ENCODE measurements at places on chromosomes 2 and 18.

GRCh38 chr2:134103196-134103595 is 150.7 kb upstream of the MGAT5 start:
- DNase-seq: no peak

DNA sequence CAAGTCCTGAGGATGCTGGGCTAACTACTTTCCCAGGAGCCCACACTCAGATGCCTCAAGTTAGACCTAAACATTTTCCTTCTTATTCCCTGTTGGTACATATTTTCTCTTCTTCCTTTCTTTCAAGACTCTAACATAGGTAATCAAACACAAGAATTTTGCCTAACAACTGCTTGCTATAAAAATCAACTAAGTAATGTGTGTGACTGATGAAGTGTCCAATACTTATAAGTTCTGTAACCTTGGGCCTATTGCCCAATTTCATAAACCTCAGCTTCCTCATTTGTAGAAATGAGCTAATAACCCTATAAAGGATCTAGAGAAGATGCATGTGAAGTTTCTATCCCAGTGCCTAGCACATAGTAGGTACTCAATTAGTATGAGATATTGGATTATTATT is 31.6 kb upstream of the PIK3C3 start:
- DNase-seq: no peak

- no peak for DNase-seq
These were observed 502.8 kb downstream of the EIPR1 start for GRCh38 chr2:2874805-2875204.

GRCh38 chr2:147351784-147352183 is 493.0 kb upstream of the ACVR2A start:
- DNase-seq: no peak

- no peak for DNase-seq
These were observed 678.0 kb upstream of the ZEB2 start for GRCh38 chr2:145197944-145198343.

DNA sequence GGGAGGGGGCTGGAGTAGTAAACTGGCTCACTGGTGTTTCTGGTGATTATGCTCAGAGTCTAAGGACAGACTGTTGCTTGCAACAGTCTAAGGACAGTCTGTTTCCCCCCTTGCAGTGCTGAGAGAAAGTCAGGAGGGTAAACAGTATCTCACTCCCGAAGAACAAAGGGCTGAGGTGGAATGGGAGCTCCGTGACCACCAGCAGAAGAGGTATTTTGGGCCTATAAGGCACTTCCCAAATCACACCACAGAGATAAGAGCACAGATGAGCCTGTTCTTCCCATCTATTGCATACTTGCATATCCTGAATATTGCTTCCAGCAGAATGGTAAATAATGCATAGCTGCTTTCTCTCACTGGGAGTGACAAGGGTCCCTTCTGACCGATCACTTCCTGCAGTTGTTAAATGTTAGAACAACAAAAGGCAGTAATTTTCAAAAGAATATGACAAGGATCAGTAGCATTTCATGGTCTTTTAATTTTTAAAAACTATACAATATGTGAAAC is 160.4 kb upstream of the LYPD1 start:
- DNase-seq: no peak

- DNase-seq: no peak
These were observed 21.4 kb downstream of the MGAT5 start for GRCh38 chr2:134275058-134275862.

GRCh38 chr2:8203364-8203763 is 478.5 kb upstream of the ID2 start:
- no peak for DNase-seq

DNA sequence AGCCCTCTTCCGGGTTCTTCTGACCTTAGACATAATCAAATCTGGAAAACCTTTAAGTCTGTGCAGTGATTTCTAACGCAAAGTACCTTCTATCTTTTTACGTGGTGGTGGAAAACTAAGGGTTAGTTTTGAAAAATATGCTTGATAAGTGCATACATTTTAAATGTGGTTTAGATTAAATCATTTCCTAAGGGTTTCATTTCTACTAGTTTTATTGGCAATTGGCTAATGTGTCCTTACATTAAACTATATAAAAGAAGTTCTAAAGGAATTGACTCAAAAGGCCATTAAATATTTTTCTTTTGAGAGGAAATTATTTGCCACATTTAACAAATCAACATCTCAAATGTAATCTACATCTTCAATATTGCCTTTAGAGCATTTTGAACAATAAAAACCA is 268.3 kb upstream of the THUMPD2 start:
- DNase-seq: no peak

DNA sequence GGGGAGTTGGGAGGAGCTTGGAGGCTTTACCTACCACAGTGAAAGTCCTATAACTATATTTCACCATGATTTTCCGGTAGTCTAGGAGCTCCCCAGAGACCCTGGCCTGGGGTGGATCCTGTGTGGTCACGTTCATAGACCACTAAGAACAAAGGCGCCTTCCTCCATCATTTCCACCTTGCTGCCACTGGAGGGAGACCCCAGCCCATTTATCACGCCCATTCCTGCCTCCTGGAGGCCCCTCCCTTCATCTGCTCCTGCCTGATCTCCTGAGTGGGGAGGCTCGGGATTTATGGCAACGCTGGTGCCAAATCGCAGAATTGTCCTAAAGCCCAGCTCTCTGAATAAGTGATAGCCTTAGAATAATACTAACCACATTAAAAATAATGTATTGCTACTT is 507.6 kb upstream of the SPHKAP start:
- DNase-seq: no peak

DNA sequence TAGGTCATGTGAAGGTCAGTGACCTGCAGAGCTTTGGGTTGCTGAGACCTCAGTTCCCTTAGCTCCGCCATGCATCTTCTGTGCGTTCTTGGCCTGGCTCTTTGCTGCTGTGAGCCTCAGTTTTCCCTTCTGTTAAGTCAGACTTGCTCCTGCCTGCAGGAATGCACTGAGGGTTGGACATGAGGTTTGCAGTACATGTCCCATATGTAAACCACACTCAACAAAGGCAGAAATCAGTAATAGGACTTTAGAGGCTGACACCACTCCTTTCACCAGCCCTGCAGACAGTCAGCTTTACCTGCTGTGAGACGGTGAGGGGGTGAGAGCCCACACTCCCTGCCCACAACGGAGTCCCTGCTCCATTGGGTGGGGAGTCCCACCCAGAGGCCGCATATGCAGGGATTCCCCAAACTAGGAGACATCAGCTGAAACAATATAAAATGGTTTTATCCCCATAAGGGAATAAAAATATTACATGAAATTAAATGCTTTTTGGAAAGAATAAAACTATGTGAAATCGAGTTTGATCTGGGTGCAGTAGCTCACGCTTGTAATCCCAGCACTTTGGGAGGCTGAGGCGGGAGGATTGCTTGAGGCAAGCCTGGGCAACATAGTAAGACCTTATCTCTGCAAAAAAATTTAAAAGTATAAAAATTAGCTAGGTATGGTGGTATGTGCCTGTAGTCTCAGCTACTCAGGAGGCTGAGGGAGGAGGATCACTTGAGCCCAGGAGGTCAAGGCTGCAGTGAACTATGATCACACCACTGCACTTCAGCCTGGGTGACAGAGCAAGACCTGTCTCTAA is 55.1 kb downstream of the MYO7B start:
- no peak for DNase-seq

DNA sequence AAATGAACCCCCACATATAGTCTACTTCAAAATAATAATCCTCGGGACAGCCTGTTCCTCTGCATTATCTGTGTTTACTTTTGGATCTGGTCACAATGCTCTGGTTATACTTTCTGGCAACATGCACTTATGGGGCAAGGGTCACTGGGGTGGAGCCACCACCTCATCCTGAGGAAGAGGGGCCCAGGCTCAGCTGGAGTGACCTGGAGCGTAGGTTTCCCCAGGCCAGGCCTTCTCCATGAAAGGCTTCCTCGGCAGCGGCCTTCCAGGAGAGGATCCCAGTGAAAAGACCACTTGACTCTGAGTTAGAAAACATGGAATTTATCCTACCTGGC is 237.4 kb downstream of the SETBP1 start:
- DNase-seq: no peak
